T-helper 2 cell treated with Interferon-gamma antibody and Interleukin-4, amounts not matched to agents 100 ng/mL and 5 ng/mL, for 36 hours (primary cell): ENCODE measurements at places on chromosomes 1 and 21. TPM values are rescaled to one million over a fixed set of nuclear protein-coding genes. Genes with fewer than 3 reads are reported as not detected.

Gene SMPDL3B
- 0.41 and 0.64 TPM in 2 replicates for total RNA-seq

Gene AJAP1
- 0.07 TPM in 1 of 2 replicates, not detected in the other for total RNA-seq

Gene HES3
- total RNA-seq: not detected in 2 replicates

Gene TPR
- 156 and 160 TPM in 2 replicates for total RNA-seq

Gene ETNK2
- total RNA-seq: 0.16 TPM in 1 of 2 replicates, not detected in the other

Gene DDI2
- total RNA-seq: 32.9 and 33.7 TPM in 2 replicates

Gene SLC39A1
- 41.2 and 44.1 TPM in 2 replicates for total RNA-seq

Gene BTG2
- total RNA-seq: 66.1 and 68.9 TPM in 2 replicates

Gene GBP2
- 131 and 132 TPM in 2 replicates for total RNA-seq

Gene LCE1B
- total RNA-seq: not detected in 2 replicates

Gene NBPF6
- 0.98 TPM in 1 of 2 replicates, not detected in the other for total RNA-seq

Gene PDZK1
- 0.27 and 0.36 TPM in 2 replicates for total RNA-seq

Gene AMPD1
- not detected in 2 replicates for total RNA-seq
